ENCODE measurements at places on chromosomes 5 and 9.

DNA sequence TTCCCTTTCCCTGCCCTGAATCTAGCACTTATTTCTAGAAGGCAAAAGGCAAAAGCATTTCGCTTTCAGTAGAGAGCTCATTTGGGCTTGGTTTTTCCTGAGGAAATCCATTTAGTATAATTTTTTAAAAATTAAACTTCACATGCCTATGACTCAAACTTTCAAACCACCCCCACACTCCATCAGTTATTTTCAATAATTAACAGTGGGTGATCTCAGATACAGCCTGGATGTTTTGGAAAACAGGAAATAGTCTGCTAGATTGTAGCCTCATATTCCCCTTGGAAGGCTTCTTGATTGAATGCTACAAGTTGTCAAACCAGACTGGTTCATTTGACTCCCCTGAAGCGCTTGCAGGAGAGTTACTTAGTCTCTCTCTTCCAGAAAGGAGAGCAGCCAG, 40.6 kb downstream of the SEMA5A start:
- no peak for DNase-seq

- no peak for DNase-seq
Measured at GRCh38 chr5:174409070-174409469, 315.3 kb upstream of the MSX2 start.

- no peak for DNase-seq
Measured at GRCh38 chr5:10661401-10661800, 97.5 kb downstream of the ANKRD33B start.

DNA sequence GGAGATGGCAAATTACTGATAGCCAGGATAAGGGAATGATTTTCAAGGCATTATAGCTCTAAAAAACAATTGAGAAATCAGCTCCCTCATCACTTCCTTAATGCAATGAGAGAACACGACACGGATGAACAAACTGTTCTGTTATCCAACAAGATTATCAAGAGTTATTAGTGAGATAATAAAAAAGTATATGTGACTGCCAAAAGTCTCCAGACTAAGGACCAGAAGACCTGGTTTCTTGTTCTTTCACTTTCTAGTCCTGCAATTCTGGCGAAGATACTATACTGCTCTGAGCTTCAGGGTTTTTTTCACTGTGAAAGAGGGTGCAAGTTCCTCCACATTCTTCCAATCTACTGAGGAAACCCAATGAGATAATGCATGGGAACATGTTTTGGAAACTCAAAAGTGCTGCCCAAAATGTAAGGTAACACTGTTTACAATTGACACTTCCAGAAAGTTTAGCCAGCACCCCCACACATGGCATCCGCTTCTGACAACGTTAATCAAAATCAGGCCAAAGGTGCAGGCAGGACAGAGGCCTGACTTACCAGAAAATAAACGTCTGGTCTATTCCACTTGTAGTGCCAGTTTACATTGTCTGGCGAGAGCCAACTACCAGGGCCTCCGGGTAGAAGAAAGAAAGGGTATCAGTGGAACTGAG, 254.2 kb downstream of the DOCK8 start:
- DNase-seq: no peak

- DNase-seq: no peak
Measured at GRCh38 chr9:120382453-120382852, 197.5 kb downstream of the CDK5RAP2 start.

DNA sequence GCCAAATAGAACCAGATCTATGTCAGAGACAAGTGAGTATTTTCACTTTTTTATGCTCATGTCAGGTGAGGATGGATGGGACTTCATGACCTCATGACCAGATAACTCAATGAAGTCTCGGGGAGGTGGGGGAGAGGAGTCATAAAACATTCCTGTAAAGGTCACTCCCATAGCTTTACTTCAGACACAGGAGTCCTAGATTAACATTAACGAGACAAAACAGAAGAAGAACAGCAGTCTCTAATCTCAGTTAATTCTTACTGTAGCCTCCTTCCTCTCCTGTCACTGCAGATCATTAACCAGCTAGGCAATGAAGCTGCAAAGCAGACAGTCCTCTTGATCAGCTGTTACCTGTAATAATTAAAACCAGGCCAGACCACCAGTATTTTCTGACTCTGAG, 11.2 kb downstream of the CRHBP start:
- no peak for DNase-seq

GRCh38 chr9:76876098-76876497, 29.8 kb downstream of the PRUNE2 start:
- DNase-seq: no peak

- no peak for DNase-seq
Measured at GRCh38 chr9:72315089-72315509, 49.9 kb downstream of the ZFAND5 start.

GRCh38 chr9:19471737-19472648, 63.2 kb downstream of the ACER2 start:
- DNase-seq: peak; percentile 37

- no peak for DNase-seq
Measured at GRCh38 chr9:72902268-72902667, 50.6 kb downstream of the ALDH1A1 start.

GRCh38 chr5:175840050-175840841, 31.1 kb upstream of the CPLX2 start:
- DNase-seq: peak; percentile 34

GRCh38 chr5:56406221-56406620, 173.1 kb upstream of the ANKRD55 start:
- DNase-seq: no peak

DNA sequence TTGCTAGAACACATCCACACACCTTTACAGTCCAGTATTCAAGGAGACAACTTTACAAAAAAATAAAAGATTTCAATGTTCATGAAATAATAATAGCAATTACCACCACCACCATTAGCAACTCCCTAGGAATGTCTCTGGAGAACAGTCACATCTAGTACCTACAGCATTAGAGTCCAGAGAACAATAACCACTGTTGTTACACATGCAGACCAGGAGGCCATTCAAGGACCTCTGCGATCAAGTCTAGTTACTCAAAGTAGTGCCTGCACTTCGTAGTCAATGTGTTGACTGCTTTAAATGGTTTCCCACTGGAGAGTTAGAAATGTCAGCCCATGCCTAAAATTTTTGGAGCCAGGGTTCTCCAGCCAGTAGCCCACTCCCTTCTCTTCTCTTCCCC, 244.4 kb downstream of the DEPDC1B start:
- DNase-seq: no peak

DNA sequence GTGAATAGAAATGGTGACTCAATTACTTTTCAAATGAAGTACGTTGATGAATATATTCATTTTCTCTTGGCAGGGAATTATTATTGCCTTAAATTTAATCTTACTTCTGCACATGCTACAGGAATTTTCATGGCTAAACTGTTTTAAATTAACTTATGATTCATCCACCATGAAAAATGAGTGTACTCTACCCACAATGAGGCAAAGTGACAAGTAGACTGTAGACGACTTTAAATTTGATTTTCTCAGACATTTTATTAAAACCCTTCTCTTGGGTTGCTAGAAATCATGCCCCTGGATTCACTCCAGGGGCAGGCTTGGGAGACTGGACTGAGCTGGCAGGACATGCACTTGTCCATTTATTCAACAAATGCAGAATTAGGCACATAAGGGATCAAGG, 23.5 kb upstream of the ERAP2 start:
- DNase-seq: no peak

GRCh38 chr9:69346596-69347390, 21.8 kb downstream of the ENTREP1 start:
- DNase-seq: no peak

GRCh38 chr5:145925353-145925752, 11.0 kb upstream of the SH3RF2 start:
- no peak for DNase-seq

DNA sequence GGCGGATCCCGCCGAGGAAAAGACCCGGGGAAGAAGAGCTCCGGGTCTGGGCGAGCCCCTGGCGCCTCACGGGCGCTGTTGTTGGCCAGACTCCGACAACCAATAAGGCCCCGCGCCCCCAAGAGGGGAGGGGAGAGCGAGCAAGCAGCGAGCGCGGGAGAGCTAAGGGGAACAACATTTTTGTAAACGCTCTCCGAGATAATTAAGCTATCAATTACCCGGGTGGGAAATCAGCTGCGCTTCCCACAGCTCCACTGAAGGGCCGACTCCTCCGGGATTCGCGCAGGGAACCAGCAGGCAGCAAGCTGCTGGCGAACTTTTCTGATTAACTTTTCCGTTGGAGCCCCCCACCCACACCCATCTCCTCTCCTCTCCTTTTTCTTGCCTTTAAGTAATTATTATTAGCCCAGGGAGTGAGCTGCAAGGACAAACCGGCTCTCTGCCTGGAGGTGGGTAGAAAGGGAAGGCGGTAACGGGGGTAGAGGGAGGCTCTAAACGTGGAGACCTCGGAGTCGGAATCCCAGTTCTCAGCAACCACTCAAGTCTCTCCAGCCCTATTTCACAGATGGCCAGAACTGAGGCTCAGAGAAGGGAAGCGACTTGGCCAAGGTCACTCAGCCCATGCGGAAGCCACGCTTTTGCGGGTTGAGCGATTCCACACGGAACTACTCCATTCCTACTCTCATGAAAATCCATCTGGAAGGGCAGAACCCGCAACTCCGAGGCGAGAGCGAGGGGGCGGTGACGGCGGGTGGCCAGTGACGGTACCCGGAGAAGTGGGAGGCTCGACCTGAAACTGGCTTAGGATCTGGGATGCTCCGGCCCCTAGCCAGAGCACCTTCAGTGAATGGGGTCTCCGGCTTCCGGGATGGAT, 1.3 kb downstream of the ASTN2 start:
- no peak for DNase-seq

DNA sequence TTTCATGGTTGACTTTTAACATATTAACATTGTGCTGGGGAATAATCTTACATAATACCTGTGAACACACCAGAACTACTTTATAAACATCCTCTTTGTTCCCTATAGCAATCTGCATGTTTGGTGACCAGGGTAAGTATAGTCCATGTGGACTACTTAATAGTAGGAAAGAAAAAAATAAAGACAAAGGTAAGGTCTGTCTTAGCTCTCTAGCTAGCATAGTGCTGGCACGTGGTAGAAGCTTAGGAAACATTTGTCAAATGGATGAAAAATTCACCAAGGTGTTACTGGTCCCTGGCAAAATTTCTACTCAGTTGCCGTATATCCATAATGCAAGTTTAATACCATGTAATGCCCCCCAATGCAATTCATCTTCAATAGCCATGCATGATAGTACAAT, 78.6 kb upstream of the ABCA1 start:
- no peak for DNase-seq

- peak; percentile 65 for DNase-seq
Measured at GRCh38 chr9:2018764-2019558, 3.8 kb downstream of the SMARCA2 start.

DNA sequence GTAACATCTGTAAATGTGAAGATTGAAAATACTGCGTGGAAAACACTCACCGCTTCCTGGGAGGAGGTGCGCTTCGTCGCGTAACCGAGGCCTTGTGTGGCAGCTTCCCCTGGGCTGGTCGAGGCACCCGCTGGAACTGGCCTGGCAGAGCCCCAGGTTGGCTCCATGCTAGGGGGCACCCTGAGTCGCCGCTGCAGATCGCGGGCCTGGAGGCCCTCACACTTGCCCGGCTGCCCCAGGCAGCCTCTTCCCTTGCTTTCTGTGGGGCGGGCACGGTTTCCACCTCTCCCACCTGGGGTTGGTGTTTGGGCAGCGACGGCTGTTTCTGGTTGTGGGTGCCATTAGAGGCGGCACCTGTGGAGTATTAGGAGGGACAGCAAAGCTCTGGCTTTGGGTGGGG, 852 bp downstream of the ZNF354C start:
- DNase-seq: no peak

DNA sequence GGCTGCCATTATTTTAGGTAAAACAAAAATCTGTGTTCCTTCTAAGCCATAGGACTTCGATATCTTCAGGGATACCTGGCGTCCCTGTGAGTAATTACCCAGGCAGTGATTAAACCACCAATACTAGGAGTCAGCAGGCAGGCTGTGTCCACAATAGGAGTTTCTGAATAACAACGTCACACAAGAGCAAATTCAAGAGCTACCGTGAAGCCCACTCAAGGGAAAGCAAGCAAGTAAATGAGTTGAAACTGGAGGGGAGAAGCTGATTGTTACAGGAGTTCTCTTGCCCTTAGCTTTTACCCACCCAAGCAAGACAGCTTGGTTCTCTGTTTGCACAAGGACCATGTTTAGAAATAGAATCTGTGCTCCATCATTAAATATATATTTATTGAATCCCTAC, 50.8 kb downstream of the SEMA5A start:
- no peak for DNase-seq

- no peak for DNase-seq
Measured at GRCh38 chr9:20044686-20045085, 255.8 kb upstream of the SLC24A2 start.

- no peak for DNase-seq
Measured at GRCh38 chr5:150075233-150075632, 11.1 kb downstream of the CSF1R start.

DNA sequence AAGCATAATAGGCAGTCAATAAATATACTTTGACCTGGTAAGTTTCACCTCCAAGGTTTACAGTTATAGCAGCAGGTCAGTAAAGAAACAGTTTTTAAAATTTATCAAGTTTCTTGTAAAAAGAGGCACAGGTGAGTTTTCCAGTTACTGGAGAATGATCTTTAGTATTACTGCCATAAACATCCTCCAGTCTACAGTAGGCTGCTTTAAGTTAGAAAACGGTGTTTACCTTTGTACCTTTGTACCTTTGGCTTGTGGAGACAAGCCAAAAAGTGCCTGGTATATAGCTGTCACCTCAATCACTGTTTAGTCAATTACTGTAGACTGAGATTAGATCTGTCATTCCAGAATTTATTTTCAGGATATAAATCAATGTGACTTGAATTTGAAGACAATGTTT, 42.7 kb upstream of the SRFBP1 start:
- DNase-seq: no peak

DNA sequence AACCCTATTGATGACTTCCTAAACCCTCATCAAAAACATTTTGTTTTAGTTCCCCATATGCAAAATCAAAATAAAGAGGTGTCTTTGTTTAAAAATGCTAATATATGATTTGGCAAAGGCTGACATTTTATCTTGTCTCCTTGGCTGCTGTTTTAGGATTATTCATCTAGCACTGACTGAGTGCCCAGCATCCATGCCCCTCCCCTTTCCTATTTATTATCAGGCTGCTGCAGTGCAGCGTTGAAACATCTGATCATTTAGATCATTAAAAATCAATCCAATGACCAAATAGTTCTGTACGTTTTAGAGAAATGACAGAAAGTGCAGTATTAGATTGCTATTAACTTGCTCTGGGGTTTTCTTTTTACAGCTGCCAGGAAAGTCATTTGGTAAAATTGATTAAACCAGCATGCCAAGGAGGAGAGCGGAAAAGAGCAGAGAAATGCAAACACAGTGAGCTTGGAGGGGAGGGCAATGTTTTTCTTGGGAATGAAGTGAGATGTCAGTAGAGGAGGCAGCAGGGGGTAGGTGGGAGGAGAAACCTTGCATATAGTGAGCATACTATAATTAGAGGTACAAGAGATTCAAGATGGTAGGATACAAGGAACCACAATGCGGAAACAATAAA, 286.3 kb downstream of the PDE4D start:
- no peak for DNase-seq

- DNase-seq: no peak
Measured at GRCh38 chr5:116959843-116960242, 385.2 kb upstream of the SEMA6A start.
